ENCODE measurements at places on chromosomes 6 and 20.

GRCh38 chr20:47740121-47740861 is 45.0 kb downstream of the SULF2 start:
- DNase-seq = no peak

- DNase-seq = no peak
Measured at GRCh38 chr20:38005903-38006302, 27.4 kb downstream of the TTI1 start.

DNA sequence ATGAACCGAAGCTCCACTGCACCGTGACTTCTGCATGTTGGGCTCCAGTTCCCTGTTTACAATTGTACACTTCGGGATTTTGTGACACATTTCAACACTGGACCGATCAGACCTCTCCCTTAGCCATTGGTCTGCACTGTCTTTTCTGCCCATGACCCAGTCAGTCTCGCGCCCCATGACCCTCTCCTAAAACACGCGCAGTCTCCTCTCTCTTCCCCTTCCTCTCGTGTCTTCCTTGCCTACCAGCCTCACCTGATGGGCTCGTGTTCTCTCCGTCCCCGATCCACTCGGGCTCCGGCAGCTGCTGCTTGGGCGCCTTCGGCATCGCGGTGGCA is 535 bp upstream of the ABCF1 start:
- no peak for DNase-seq

GRCh38 chr20:35878113-35878625 is 76.1 kb downstream of the SCAND1 start:
- no peak for DNase-seq

DNA sequence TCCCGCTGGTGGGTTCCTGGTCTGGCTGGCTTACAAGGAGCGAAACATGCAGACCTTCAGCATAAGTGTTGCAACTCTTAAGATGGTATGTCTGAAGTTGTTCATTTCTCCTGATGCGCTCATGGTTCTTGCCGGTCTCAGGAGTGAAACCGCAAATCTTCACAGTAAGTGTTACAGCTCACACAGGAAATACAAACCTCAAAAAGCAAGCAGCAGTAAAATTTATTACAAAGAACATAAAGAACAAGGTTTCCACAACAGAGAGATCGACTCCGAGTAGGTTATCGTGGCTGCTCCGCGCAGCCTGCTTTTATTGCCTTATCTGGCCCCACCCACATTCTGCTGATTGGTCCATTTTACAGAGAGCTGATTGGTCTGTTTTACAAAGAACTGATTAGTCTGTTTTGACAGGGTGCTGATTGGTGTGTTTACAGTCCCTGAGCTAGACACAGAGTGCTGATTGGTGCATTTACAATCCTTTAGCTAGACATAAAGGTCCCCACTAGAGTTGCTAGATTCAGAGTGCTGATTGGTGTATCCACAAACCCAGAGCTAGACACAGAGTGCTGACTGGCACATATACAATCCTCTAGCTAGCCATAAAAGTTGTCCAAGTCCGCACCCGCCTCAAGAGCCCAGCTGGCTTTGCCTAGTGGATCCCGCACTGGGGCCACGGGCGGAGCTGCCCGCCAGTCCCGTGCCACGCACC is 39.2 kb downstream of the TRIM27 start:
- DNase-seq = peak; percentile 37

- DNase-seq = no peak
Measured at GRCh38 chr20:58519940-58520712, 4.9 kb upstream of the APCDD1L start.

- DNase-seq = no peak
Measured at GRCh38 chr20:33719277-33719988, 677 bp downstream of the PXMP4 start.

DNA sequence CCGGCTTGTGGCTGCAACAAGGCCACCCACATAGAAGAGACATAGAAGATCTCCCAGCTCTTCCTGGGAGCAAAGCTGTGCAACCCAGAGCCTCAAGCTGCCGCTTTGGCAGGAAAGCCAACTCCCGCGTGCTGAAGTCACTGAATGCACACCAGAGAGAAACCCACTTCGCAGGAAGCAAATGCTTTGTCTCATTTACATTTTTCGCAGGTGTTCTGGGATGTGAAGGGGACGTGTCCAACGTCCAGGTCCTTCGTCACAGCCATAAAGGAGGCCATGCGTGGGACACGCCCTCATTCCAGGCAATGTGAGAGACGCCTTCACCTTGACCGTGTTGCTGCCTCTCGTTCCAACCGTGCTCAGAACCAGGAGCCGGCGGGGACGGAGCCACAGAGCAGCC is 24.4 kb downstream of the KCNQ2 start:
- no peak for DNase-seq

DNA sequence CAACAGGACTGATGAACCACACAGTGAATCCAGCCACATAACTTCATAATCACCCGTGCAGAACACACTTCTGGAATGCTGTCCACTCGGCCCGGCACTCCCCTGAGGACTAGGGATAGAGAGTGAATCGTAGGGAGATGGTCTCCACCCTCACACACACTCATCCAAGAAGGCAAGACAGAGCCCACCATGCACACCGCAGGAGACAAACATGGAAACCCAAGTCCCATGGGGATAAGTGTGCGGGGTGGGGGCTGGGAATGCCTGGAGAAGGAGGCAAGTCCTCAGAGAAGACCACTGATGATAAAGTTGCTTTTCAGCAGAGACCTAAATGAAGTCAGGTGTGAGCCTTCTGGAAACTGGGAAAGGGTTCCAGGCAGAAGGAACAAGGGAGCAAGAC is 399.2 kb upstream of the AGPAT4 start:
- DNase-seq = no peak

DNA sequence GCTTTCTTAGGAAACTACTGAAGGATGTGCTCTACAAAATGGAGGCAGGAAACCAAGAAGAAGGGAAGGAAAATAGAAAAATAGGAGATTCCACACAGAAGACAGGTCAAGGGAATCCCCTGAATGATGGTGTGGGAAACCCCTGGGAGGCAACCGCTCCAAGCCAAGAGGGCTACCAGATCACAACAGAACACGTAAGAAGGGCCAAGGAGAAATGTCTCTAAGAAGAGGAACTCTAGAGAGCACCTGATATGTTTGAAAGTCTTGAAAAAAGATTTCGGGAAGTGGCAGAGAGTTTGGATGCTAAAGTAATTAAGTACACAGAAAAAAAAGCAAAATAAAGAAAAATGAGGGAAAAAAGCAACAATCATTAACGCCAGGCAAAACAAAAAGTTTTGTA is 7.1 kb downstream of the KIF13A start:
- no peak for DNase-seq

GRCh38 chr20:37745553-37745952 is 51.7 kb downstream of the CTNNBL1 start:
- no peak for DNase-seq

DNA sequence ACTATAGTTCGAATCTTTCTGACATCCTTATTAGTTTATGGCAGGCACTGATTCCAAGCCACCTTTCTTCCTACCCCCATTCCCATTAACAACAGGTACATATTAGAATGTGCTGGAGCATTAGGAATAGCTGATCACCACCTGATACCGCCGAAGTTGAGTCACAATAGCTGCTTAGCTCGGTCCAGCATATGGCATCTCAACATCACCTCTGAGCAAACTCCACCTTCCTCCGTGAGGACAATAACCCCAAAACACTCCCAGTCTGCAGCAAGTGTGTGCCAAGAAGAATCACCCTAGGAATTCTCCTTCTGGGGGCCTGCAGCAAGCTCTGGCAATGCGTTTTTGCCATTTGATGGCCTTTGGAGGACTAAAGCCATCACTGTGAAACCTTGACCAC is 8.7 kb downstream of the PMEPA1 start:
- peak; percentile 2 for DNase-seq

DNA sequence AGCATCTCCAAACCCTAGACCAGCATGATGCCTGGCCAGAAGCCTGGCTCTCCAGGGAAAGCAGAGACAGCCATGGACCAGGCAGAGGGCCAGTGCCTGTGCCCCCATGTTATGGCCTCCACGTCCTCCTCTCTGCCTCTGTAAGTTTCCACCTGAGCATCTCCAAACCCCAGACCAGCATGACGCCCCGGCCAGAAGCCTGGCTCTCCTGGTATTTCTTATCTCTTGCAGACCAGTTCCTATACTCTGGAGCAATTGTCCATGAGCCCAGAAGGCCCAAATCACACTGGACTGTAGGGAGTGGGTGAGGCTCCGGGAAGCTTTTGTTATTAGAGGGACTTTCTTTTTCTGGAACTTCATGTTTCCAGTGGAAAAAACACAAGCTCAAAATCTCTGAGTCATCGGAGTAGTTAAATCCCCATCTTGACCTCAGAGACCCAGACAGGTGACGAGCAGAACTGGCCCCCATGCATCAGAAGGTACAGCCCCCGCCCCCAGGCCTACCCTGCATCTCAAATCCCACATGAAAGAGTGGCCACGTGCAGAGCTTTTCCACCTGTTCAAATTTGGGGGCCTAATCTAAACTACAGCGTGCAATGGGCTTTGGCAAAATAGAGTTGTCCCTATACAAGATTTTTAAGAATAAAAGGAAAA is 110.2 kb upstream of the FOXQ1 start:
- no peak for DNase-seq

DNA sequence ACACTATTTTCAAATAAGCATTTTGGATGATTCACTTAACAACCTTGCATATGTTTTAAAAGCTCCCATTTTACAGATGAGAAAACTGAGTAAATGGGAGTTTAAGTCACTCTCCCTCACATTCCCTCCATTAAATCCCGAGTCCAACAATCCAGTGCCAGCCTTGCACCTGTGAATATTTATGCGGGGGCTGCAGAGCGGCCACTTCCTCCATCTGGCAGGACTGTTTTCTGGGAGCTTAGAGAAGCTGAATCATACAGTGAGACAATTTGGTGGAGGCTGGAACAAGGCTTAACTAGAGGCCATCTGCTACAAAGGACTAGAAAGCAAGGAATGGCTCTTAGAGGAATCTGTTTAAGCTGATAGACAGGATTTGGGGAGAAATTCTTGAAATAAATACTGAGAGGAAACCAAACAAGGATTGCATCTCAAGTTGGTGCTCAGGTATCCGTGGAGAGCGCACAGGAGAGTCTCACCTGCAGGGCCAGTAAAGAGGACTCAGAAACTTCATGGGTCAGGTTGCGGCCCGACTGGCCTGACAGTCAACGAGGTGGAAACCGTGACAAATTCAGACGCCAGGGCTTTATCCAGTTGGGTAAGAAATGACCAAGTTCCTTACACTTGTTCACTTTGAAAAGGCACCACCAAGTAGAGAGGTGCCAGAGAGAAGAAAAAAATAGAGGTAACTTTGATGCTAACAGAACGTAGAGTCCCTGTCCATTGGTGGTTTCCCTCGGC is 478.5 kb downstream of the QKI start:
- DNase-seq = no peak

DNA sequence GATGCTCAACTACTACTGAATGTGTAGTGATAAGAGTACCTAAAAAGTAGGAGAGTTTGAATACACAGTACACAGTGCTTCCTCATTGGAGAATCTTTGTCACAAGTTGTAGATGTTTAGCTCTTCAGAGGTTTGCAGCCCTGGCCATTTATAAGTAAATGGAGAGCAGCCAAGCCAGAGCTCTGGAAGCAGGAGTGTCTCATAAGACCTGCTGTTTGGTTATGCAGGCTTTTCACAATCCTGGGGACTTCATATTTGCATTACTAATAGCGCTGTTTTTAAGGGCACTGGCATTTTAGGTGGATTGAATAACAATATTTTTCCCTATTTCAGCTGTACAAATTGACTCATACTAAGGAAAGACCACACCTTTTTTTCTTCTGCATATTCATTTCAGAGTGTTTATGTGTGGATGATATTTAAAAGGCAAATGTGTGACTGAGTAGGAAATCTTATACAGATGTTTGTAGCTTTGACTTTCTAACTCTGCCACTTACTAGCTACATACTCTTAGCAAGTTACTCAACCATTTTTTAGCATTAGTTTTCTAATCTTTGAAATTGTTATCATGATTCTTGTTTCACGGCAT is 730.5 kb upstream of the MAP3K7 start:
- no peak for DNase-seq

- DNase-seq = no peak
Measured at GRCh38 chr6:107711412-107712236, 112.5 kb downstream of the SCML4 start.

GRCh38 chr6:33623895-33624381 is 2.8 kb downstream of the ITPR3 start:
- no peak for DNase-seq

- DNase-seq = no peak
Measured at GRCh38 chr6:167130712-167131684, 8.1 kb downstream of the CCR6 start.

DNA sequence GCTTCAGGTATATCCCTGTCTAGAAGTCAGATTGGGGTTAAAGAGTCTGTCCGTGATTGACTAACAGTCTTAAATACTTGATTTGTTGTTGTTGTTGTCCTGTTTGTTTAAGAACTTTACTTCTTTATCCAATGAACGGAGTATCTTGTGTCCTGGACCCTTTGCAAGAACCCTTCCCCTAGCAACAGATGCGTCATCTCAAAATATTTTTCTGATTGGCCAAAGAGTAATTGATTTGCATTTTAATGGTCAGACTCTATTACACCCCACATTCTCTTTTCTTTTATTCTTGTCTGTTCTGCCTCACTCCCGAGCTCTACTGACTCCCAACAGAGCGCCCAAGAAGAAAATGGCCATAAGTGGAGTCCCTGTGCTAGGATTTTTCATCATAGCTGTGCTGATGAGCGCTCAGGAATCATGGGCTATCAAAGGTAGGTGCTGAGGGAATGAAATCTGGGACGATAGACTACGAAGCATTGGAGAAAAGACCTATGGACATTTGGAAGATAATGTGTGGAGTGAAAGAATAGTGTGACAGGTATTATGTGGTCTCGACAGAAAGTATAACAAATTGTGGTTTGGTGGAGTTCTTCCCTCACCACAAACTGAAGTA is at the start of gene HLA-DRA:
TSS of gene HLA-DRA (plus strand) at position 286 of the 613 bp plus-strand sequence. CDS start at position 350, 64 bp downstream.
- no peak for DNase-seq

- DNase-seq = no peak
Measured at GRCh38 chr6:137370871-137371633, 123.1 kb downstream of the OLIG3 start.

GRCh38 chr20:25476106-25477013 is 68.9 kb downstream of the GINS1 start:
- DNase-seq = peak; percentile 44

DNA sequence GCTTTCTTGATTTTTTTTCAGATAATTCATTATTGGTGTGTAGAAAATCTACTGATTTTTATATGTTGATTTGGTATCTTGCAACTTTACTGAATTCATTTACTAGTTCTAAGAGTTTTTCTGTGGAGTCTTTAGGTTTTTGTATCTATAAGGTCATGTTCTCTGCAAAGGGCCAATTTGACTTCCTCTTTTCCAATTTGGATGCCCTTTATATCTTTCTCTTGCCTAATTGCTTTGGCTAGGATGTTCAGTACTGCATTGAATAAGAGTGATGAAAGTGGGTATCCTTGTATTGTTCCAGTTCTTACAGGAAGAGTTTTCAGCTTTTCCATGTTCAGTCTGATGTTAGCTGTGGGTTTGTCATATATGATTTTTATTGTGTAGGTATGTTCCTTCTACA is 14.4 kb upstream of the NKX2-4 start:
- no peak for DNase-seq
